Esophagus mucosa (tissue), 1 donor: ENCODE measurements at places on chromosomes 11 and 22.

GRCh38 chr11:114017723-114018122, 41.8 kb upstream of the ZBTB16 start:
- no peak for ATAC-seq

- ATAC-seq: no peak
These were observed 505.7 kb upstream of the LUZP2 start for GRCh38 chr11:23991165-23991539.

DNA sequence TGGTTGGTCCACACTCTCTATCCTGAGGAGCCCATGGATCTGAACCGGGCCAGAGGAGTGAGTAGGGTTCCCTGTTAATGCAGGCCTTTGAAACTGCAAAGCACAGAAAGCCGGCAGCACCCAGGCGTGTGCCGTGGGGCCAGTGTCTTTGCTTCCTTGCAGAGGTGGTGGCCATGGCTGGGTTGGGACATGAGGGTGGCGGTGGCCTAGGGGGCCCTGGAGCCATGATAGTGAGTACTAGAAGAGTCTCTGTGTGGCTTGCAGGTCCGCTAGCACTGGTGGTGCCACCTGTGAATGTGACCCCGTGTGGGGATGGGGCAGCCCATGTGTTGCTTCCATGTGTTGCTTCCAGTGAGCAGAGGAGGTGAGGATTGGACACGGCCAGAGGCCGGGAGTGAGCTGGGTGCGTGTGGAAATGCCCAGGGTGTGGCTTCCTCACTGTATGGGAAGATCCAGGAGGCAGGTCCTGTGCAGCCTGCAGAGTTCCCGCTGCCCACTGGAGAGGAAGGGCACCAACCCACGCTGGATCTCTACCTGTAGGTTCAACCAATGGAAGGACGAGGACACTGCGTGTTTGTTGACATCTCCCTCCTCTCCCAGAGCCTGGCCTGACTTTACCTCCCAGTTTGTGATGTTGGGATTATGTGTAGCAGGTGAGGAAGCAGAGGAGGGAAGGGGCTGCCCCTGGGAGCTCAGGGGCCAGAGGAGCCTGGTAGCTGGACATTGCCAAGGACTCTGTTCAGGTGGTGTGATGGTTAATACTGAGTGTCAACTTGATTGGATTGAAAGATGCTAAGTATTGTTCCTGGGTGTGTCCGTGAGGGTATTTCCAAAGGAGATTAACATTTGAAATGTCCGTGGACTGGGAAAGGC, 796.6 kb downstream of the TBC1D22A start:
- no peak for ATAC-seq

DNA sequence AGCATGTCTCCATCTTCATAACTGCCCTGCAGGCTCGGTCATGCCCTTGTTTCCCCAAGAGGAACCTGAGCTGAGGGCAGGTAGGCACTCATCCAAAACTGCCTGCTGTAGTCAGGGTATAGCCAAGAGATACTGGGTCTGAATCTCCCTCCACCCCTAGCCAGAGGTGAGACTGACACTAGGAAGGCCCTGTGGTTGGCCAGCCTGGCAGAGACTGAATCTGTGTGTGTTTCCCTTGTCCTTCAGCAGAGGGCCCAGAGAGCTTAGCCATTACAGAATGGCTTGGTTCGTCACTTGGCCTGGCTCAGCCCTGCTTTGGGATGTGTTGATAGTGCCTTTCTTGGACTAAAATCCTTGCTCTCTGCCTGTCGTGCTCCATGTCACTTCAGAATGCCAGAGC, 79.3 kb upstream of the SUSD2 start:
- ATAC-seq: peak; percentile 10

DNA sequence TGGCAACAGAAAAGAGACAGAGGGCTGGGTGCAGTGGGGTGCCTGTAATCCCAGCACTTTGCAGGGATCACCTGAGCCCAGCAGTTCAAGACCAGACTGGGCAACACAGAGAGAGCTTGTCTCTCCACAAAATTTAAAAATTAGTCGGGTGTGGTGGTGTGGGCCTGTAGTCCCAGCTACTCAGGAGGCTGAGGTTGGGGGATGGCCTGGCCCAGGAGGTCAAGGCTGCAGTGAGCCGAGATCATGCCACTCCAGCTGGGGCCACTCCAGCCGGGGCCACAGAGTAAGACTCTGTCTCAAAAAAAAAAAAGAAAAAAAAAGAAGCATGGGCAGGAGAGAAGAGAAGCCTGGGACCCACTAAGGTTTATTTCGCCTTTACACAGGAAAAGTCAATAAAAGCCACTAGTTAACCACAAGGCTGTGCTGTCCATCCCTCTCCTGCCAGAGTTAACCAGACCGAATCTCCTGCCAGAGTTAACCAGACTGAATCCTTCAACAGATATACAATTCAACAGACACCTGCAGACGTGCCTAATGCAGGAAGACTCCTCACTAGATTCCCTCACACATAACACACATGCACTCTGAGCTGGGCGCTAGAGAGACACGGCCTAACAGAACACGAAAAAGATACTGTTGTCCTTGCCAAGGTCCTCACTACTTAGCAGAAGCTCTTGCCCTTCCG, 29.8 kb downstream of the MICAL3 start:
- no peak for ATAC-seq

GRCh38 chr11:134412203-134413042, at the start of gene B3GAT1:
TSS of gene B3GAT1 (minus strand) at chr11:134412242. CDS start at chr11:134387659, 24,583 bp downstream.
- no peak for ATAC-seq

- peak; percentile 71 for ATAC-seq
These were observed 645 bp downstream of the RTCB start for GRCh38 chr22:32411402-32411801.

GRCh38 chr22:20751185-20751851, 22.6 kb upstream of the SERPIND1 start:
- no peak for ATAC-seq

DNA sequence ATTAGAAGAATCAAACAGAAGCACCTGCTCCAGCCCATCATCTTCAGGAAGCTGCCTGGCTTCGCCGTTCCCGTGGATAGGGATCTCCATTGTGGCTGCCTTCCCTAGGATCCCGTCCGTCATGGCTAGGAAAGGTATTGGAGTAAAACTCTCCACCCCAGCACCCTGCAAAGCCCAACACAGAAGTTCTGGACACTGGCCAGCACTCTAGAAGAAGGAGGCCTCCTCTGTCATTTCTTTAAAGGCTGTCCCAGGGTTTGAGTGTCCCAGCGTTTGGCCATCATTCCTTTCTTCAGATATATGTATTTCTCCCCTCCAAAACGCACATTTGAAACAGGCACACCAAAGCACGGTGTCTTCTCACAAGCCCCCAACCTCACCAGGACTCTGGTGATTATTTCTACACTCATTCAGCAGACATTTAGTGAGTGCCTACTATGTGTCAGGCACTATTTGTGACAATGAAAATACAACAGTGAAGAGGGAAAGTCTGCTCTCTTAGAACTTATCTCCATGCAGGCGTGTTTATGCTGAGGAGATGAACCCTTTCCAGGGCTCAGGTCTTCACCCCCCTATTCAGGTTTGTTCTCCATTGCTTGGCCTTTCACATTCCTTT, 724 bp downstream of the ARFIP2 start:
- ATAC-seq: no peak

GRCh38 chr11:111449696-111450479, 62.3 kb downstream of the BTG4 start:
- no peak for ATAC-seq
